Glomerular endothelial cell (primary cell): ENCODE measurements at places on chromosomes 3 and 15.

DNA sequence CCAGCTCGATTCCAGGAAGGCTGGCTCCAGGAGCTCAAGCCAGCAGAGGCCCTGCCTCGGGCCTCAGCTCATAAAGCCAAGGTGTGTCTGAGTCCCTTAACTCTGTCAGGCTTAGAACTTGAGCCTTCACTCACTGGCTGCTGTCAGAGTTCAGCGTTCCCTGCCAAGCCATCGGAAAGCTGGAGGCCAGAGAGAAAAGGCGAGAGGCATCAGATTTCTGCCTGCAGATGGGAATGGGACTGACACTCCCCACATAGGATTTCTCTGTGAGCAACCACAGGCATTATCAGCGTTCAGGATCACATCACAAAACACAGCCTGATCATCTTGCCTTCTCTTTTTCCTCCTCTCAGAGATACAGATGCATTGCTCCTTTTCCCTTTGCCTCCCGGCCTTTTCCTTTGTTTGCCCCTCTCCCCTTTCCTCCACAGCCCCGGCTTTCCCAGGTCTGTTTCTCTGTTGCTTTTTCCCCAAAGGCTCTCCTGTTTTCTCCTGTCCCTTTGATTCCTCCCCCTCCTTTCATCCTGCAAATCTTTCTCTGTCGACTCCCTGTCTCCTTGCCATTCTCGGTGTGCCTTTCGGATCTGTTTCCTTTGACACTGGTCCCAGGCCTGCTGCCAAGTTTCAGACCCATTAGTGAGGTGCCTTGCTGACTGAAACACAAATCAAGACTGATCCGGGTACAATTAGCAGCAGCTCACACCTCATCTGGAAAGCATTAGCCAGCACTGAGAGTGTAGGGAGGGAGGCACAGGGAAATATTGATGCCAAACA lies 44.5 kb upstream of the BOC start:
- DNase-seq: no peak

- no peak for DNase-seq
Observed at GRCh38 chr3:40753291-40753770, 228.6 kb downstream of the ZNF621 start.

DNA sequence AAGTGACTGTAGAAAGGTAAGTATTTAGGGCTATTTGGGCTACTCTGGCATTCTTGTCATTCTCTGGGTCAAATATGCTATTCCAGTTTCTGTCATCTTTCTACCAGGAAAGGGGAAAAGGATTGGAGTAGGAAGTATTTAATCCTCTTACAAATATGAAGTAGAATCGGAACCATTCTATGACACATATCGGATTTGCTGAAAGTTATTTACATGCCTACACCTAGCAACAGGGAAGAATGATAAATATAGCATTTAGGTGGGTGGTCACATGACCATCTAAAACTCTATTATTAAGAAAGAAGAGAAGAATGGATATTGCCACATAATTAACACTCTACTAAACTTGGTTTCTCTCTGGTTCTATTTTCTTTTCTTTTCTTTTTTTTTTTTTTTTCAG lies 1353.1 kb downstream of the ZPLD1 start:
- no peak for DNase-seq

GRCh38 chr15:66566963-66567531 lies 1.2 kb upstream of the LCTL start:
- no peak for DNase-seq
